CD4-positive, alpha-beta memory T cell (primary cell): ENCODE measurements at places on chromosomes 16 and 17. TPM values are rescaled to one million over a fixed set of nuclear protein-coding genes. Genes with fewer than 3 reads are reported as not detected.

DNA sequence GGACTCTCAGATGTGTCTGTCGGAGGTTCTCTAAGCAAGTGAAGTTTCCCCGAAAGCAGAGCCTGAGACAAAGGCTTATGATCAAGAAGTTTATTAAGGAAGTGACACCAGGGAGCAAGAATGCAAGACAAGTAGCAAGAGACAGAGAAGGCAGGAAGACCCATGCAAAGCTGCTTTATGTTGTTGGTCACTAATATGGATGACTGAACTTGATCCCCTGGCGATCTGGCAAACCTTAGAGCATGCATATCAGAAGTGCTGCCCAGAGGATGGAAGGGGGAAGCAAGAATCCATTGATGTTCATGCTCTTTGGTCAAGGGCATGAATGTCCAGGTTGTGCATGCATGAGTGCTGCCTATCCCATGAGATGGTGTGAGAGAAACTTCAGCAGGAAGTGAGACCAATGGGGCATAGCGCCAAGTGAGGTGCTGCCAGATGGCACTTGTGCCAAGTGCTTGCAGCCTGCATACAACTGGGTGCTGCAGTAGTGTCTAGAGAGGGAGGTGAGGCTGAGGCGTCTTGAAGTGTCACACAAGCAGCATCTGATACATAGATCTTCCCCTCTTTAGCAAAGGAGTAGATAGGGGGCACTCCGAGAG lies 176.5 kb downstream of the SALL1 start:
- no peaks in the 10 kb centered on the region for H3K36me3 ChIP-seq
- no peak overlapping the region for H3K4me3 ChIP-seq
- H3K27me3 ChIP-seq = no peaks in the 10 kb centered on the region
- no peaks in the 10 kb centered on the region for H3K4me1 ChIP-seq

DNA sequence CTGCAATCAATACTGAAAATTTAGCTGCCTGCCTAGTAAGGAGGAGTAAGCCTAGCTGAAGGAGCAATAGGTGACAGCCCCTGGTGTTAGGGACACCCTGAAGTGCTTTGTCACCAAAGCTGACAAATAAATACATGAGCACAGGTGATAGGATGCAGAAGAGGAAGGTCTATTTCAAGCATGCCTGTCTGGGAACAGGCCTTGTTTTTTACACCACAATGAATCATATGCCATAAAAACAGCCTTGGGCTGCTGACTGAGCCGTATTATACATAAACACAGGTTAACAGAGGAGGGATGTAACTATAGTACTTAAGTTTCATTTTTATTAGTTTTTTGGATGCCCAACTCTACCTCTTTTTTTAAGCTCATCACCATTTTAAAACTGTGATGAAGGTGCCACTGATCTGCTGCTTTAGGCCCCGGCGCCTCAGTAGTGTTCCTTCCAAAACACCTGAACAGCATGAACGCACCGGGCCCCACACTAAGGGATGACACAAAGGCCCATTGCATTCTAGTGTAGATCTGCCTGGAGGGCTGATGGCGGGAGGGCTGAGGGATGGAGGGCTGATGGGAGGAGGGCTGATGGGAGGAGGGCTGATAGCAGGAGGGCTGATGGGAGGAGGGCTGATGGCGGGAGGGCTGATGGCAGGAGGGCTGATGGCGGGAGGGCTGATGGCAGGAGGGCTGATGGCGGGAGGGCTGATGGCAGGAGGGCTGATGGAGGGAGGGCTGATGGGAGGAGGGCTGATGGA lies 150.3 kb downstream of the AATF start:
- peaks cover 17% of the 10 kb centered on the region for H3K36me3 ChIP-seq
- no peak for DNase-seq
- H3K27ac ChIP-seq = no peak overlapping the region
- H3K4me1 ChIP-seq = no peaks in the 10 kb centered on the region
- no peak overlapping the region for H3K4me3 ChIP-seq

- H3K36me3 ChIP-seq = no peaks in the 10 kb centered on the region
- H3K27me3 ChIP-seq = no peaks in the 10 kb centered on the region
- H3K4me3 ChIP-seq = no peak overlapping the region
- peaks cover 1% of the 10 kb centered on the region for H3K4me1 ChIP-seq
Measured at GRCh38 chr16:11384956-11385586, 39.8 kb downstream of the RMI2 start.

DNA sequence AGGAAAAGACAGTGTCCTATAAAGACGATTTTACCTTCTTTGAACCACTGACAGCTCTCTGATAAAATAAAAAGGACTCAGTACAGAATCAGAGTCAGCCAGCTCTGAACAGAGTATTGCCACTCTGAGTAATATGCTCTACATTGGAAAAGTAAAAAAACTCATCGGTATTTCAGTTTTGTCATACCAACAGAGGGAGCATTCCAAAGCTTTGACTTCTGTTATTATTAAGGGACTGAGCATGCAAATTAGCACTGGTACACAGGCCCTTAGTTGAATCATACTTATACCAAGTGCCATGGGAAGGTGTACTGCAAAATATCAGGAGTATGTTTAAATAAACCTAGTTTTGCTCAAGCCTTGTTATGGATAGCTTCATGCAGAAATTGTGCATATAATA lies 509.0 kb upstream of the KIF2B start:
- no peak overlapping the region for H3K27ac ChIP-seq
- H3K4me1 ChIP-seq = no peaks in the 10 kb centered on the region
- no peaks in the 10 kb centered on the region for H3K36me3 ChIP-seq
- H3K27me3 ChIP-seq = no peaks in the 10 kb centered on the region

- no peaks in the 10 kb centered on the region for H3K36me3 ChIP-seq
- no peak overlapping the region for H3K27ac ChIP-seq
- no peaks in the 10 kb centered on the region for H3K27me3 ChIP-seq
- no peaks in the 10 kb centered on the region for H3K4me1 ChIP-seq
- H3K4me3 ChIP-seq = no peak overlapping the region
Measured at GRCh38 chr16:31301708-31302400, 42.1 kb downstream of the ITGAM start.

MT1H gene
- 0.78 TPM for total RNA-seq

THOC6 gene
- total RNA-seq = 22.5 TPM

NUDT16L1 gene
- 53.7 TPM for total RNA-seq

BAIAP3 gene
- total RNA-seq = 19.7 TPM
